ENCODE measurements at places on chromosomes 2 and 18.
A peak's percentile ranks its signal among the peaks of the same experiment; 100 is the strongest.

- peak; percentile 7 for DNase-seq
Observed at GRCh38 chr18:61554117-61554776, 221.0 kb downstream of the CDH20 start.

DNA sequence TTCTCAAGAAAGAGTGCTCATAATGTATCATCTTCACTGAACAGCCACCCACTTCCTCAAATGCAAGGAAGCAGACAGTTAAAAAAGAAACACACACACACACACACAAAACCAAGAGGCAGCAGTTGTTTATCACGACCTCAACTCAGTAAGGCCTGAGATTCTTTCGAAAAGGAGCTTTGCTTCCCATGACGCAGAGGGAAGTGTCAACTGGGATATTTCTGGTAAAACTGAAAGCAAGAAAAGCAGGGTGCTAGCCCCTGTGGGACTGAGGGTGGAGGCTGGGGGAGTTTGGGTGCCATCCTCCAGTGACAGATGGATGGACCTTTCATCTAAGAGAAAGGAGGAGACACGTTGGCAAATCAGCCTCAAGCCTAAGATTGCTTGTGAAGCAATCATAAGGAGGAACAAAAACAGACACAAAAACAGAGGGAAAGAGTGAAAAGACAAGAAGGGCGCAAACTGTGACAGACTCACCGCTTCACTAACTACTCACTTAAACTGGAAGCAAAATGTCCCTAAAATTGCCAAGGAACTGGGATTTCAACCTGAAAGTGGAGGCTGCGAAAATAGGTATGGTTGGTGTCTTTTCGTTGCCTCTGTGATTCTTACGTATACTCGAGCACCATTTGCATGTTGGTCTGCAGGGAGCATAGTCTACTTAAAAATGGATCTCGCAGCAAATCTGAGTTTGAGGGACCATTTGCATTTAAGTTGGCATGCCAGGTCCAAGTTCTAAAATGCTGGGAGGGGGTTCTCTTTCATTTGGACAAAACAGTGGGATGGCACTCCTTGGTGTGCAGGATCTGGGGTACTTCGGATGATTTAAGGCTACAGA, at the start of gene ARHGAP25:
Gene ARHGAP25 (plus strand): TSS at position 124 of the 838 bp plus-strand sequence. CDS start 389 bp downstream, at position 513.
- peak; percentile 56 for DNase-seq

- DNase-seq, result no peak
Observed at GRCh38 chr18:59516356-59517155, 157.5 kb upstream of the LMAN1 start.

GRCh38 chr2:11305338-11305737, 39.1 kb downstream of the ROCK2 start:
- DNase-seq, result no peak

- DNase-seq, result no peak
Observed at GRCh38 chr2:123453046-123453700, 571.9 kb upstream of the CNTNAP5 start.

- no peak for DNase-seq
Observed at GRCh38 chr2:112140205-112140802, 2.1 kb downstream of the FBLN7 start.

- DNase-seq, result no peak
Observed at GRCh38 chr2:136858656-136859055, 93.3 kb downstream of the THSD7B start.

GRCh38 chr18:47975701-47976100, 45.2 kb upstream of the SMAD2 start:
- no peak for DNase-seq

DNA sequence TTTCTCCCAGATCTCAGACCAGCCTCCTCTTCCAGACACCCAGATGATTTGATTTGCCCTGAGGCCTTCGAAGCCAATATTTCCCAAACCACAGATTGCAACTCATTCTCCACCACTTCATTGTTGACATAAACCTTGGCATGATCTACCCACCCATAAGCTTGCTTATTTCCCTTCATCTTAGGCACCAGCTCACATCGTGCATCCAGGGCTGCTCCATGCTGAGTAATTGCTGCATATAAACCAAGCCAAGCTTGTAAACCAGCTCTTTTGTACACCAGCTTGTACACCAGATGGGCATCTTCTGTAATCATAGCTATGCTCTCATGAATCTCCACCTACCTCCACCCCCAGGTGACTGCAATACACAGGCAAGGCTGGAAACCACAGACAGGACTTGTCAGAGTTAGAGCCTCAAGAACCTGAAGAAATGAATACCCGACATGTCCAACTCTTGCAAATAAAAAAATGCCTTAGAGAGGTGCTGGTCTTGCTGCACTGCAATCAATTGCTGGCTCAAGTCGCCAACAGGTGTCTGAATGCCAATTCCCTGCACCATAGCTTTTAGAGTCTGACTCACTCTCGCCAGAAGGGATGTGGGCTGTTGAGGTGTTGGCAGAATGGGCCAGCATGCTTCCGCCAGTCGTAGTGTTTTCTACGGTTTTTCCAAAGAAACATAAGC, 31.5 kb downstream of the TRABD2A start:
- peak; percentile 72 for DNase-seq

Data from CD4-positive, alpha-beta T cell treated with Interleukin-6 for 4 hours (primary cell).